Activated CD8-positive, alpha-beta memory T cell treated with anti-CD3 and anti-CD28 coated beads for 4 hours (primary cell): ENCODE measurements at places on chromosomes 5 and 9.
A peak's percentile ranks its signal among the peaks of the same experiment; 100 is the strongest.

- DNase-seq, result no peak
Measured at GRCh38 chr5:157069949-157070348, 11.0 kb upstream of the HAVCR1 start.

GRCh38 chr5:73380710-73381589 is 67.6 kb downstream of the FOXD1 start:
- no peak for DNase-seq

DNA sequence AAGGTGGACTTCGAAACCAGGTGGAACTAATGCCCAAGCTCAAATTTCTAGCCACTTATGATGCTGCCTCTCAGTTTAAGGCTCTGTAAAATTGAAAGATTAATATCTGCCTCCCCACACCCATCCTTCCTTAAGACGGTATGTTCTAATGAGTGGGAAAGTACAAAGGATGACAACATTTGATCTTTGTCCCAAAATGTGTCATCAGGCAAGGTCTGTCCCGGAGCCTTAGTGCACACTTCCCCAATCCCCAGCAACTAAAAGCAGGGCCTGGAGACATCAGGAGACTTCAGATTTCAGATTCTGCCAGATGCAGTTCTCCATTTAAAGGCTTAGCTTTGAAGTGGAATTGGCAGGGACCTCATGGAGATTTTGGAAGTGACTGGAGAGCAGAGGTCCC is 316.5 kb downstream of the ASTN2 start:
- DNase-seq, result no peak

- DNase-seq, result no peak
Measured at GRCh38 chr9:113309204-113309813, 6.1 kb upstream of the RNF183 start.

GRCh38 chr9:77916820-77917219 is 114.8 kb downstream of the GNAQ start:
- DNase-seq, result no peak

- no peak for DNase-seq
Measured at GRCh38 chr5:54882841-54883240, 102.6 kb downstream of the ESM1 start.

GRCh38 chr9:80883826-80884579 is 805.3 kb downstream of the TLE1 start:
- no peak for DNase-seq

- DNase-seq, result peak; percentile 57
Measured at GRCh38 chr5:151078490-151079262, 2.2 kb downstream of the TNIP1 start.

GRCh38 chr5:154112255-154112654 is 73.5 kb downstream of the MFAP3 start:
- DNase-seq, result no peak

- no peak for DNase-seq
Measured at GRCh38 chr9:136847088-136847825, 2.0 kb upstream of the PHPT1 start.

- DNase-seq, result no peak
Measured at GRCh38 chr5:36073595-36074216, 7.0 kb upstream of the UGT3A2 start.

DNA sequence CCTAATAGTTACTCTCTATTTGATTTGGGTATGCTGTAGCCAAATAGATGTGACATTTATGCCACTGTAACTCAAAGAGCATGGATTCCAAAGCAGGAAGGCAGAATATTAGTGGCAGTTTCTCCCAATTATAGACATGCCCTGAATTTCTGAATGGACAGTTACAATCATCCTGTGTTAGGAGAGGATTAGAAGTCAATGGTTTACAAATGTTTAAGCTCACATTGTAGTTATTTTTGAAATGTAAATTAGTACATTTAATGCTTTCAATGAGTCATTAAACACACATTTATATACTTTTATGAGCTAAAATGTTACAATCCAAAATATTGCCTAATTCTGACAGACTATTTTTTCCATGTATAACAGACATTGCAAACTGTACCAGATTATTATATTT is 62.3 kb upstream of the CDH18 start:
- no peak for DNase-seq

DNA sequence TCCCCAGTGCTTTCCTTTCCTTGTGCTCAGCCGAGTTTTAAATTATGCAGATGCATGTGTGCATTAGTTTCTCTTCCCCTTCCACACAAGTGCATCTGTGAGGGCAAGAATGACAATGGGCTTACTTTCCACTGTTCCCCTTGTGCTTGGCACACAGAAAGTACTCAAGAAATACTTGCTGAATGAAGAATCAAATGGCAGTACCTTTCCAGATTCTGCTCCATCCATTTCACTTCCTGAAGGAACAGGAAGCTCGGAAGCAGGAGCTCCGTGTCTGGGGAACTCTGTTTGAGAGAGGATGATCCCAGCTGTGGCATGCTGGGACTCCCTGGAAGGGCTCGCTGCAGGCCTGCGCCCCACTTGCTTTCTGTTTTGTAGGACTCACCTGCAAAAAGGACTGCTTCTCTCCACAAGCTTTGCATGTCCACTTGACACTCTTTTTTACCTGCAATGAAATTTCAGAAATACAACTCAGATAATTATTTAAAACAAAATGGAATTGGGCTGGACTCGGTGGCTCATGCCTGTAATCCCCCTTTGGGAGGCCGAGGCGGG is 5.5 kb downstream of the MRNIP start:
- DNase-seq, result no peak

DNA sequence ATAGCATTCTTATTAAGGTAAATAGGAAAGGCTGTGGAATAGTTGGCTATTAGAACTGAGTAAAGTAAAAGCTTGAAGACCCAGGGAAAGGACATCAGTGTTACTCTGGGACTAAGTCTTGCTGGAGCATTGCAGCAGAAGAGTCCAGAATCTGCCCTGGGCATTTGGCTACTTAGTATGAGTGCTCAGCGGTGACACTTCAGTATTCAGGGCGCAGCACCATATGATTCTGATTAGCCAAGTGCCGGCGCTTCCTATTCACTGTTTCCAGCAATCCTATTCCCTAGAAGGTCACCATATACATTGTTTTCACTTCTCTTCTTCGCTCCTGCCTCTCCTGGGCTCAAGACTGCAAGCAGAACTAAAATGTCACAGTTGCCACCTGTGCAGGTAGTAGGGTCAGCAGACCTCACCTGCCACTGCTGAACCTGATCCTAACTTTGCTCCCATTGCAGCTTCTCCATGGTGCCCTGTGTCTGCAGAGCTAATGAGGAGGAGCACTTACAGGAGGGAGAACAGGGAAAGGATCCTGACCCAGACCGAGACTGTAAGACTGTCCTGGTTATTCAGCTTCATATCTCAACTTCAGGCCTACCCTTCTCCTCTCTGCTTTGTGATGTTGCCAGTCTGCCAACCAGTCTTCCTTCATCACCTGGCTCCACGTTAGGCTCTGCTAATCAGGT is 313.6 kb upstream of the PIK3R1 start:
- no peak for DNase-seq
